Panc1 (cell line): ENCODE measurements at places on chromosomes 13 and 19. TPM values are rescaled to one million over a fixed set of nuclear protein-coding genes. Genes with fewer than 3 reads are reported as not detected.

GRCh38 chr13:41059456-41060081 is 1.7 kb upstream of the WBP4 start:
- no peak for DNase-seq

DNA sequence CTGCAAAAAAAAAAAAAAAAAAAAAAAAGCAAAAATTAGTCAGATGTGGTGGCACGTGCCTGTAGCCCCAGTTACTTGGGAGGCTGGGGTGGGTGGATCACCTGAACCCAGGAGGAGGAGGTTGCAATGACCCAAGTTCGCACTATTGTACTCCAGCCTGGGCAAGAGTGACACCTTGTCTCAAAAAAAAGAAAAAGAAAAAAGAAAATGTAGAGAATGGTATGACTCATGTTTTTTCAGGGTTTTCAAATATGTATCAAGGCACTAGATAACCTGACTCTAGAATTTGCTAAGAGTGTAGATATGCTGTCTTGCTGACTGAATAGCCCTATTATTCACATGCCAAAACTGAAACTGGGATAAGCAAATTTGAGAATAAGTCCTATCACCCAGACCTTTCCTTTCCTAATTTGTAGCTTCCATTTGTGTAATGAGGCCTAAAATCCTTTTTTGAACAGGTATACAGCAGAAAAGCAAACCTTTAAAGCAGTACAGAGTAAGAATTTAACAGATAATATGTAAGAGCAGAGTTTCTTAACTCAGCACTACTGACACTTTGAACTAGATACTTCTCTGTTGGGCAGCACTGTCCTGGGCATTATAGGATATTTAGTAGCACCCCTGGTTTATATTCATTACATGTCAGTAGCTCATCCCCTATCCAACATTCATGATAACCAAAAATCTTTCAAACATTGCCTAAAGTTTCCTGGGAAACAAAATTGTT is 108.6 kb downstream of the ELF1 start:
- no peak for DNase-seq

DNA sequence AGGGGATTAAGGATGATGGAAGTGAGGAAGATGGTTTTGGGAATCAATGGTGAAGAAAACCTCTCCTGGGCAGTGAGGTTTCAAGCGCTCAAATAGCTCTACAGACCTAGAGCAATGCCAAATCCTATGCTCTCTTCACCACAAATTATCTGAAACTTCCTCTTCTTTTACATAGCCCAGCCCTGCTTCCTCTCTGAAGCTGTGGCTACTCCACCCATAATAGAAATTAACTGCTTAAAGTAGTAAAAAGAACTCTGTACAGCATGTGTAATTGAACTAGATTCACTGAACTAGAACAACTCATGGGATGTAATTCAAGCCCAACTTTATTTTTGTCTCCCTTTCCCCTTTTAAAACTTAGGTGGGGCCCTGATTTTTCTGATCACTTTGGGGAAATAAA is 20.4 kb upstream of the IFT88 start:
- DNase-seq: no peak

GRCh38 chr13:46387064-46387851 is at the start of gene RUBCNL:
RUBCNL (minus strand) TSS chr13:46387252; CDS start chr13:46372475, 14,777 bp downstream.
- DNase-seq: no peak

DNA sequence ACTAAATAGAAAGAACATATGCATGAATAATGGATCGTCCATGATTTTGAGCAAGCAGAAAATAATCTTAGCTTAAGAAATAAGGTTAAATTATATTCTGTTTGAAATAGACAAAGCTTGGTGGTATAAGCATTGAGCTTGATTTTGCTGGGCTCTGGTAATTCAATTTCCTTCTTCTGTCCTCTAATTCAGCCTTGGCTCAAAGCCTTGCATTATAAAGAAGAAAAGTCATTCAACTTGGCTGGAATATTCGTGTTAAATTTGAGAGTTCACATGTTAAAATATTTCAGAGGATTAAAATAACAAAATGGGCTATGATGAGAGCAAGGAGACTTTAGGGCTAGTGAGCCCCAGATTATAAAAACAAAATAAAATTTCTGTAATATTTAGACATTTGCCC is 415.4 kb upstream of the PCDH20 start:
- DNase-seq: no peak

DNA sequence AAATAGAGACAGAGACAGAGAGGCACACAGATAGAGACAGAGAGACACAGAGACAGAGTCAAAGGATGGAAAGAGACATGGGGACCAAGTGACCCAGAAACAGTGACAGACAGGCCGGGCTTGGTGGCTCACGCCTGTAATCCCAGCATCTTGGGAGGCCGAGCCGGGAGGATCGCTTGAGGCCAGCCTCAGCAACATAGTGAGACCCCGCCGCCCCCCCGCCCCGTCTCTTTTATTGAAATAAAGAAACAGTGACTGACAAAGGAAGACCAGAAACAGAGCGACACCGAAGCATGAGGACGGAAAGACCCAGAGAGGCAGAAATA is 848 bp upstream of the NECTIN2 start:
- no peak for DNase-seq

- no peak for DNase-seq
Observed at GRCh38 chr13:22399801-22400420, 729.0 kb downstream of the FGF9 start.

GRCh38 chr13:25902891-25903341 is 148.9 kb downstream of the SHISA2 start:
- DNase-seq: no peak

DNA sequence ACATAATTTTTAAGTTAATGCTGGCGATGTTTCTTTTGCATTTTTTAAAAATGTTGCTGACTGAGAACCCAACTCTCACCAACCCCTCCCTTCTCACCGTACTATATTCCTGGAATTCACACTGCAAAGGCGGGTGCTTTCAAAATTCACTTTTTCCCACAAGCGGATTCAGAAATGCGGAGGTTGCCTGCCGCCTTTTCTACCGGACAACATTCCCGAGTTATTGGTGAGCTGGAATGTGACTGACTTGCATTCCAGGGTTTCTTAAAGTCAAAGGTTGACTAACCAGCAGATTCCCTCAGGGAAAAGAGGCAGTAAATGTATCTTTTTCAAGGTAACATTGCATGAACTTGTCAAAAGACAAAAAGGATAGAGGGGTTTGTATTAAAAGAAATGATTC is 113.3 kb downstream of the RAB20 start:
- no peak for DNase-seq

DNA sequence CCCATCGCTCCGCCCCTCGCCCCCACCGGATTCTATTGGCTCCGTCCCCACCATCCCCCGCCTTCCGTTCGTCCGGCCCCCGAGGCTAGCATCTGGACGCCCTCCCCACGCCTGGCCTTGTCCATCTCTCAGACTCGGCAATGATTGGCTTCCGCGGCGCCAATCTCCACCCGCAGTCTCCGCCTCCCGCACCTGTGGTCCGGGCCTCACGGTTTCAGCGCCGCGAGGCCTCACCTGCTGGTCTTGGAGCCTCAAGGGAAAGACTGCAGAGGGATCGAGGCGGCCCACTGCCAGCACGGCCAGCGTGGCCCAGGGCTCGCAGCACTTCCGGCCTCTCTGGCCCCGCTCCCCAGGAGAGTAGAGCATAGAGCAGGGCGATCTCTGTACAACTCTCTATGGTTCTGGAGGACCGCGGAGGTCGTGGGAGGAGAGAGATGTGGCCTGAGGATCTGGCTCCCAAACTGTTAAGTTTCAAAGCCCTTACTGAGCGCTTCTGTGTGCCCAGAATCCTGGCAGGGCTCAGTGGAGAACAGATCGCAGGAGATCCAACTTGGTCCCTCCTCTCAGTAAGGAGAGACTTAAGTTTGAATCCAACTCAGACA is at the start of gene ERCC1:
ERCC1 (minus strand) TSS at position 329 of the 602 bp plus-strand sequence. CDS start 543 bp downstream, outside the sequence.
- no peak for DNase-seq

DNA sequence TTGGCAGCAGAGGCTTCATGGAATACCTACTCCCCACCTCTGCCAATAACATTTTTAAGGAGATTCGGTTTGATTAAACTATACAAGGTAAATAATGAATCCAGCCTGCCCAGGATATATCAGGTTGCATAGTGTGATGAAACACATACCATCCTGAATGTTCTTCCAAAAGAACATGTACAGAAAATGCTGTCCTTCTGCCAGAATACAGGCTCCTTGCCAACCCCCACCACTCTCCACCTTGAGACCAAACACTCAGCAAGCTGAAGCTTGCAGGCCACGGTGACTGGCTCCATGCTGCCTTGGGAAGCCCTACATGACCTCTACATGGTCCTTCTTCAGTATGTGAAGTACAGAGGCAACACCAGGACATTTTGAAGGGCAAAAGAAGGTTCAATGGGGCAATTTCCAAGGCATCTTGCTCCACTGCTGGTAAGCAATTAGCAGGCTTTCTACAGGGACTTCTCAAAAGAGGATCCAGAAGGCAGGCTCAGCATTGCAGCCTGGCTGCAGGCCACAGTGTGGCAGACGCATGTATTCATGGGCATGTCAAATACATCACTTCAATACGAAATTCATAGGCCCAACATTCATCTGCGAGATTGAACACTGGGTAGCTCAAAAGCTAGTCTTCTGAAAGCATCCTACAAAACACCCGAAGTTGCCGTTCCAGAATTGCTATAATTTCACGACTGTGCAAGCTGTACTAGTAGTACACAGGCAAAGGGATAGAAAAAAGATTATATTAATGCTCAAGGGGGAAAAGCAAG is 62.4 kb upstream of the SERP2 start:
- DNase-seq: no peak

- DNase-seq: no peak
Observed at GRCh38 chr19:16920816-16921529, 32.2 kb downstream of the F2RL3 start.

DNA sequence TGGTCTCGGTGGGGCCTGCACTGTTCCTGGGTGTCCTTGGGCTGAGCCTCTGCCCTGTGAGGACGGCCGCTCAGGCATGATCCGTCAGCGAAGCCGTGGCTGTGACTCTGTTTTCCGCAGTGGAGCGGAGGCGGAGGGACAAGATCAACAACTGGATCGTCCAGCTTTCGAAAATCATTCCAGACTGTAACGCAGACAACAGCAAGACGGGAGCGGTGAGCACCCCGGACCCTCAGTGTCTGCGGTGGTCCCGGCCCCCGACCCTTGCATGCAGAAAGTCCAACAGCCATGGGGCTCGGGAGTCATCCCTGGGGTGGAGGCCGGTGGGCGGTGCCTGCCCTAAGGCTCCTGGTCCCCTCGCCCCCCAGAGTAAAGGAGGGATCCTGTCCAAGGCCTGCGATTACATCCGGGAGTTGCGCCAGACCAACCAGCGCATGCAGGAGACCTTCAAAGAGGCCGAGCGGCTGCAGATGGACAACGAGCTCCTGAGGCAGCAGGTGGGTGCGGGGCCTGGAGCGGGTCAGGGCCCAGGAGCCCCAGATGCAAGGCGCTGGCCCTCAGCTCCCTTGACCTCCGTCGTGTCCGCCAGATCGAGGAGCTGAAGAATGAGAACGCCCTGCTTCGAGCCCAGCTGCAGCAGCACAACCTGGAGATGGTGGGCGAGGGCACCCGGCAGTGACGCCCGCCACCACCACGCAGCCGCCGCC is 3.6 kb upstream of the HAMP start:
- no peak for DNase-seq

- DNase-seq: no peak
Observed at GRCh38 chr19:42475366-42475765, 32.6 kb upstream of the CXCL17 start.

DNA sequence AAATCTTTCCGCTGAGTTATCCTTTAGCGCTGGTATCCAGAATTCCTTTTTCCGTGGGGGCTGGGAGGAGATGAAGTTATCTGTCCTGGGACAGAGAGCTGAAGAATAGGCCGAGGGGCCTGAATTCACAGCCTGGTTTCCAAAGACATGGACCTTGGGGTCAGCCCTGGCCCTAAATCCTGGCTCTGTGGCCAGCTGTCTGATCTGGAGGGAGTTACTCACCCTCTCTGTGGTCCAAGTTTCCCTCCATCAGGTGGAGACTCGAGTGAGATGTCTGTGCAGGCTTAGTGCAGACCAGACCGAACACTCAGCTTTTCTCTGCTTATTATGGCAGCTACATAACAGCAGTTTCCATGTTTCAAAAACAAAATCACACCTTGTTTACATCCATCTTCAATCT is 59.6 kb downstream of the CDADC1 start:
- DNase-seq: no peak

- no peak for DNase-seq
Observed at GRCh38 chr13:70107125-70107497, 515 bp upstream of the ATXN8OS start.

GRCh38 chr13:105814902-105815250 is 720.6 kb downstream of the EFNB2 start:
- no peak for DNase-seq

- no peak for DNase-seq
Observed at GRCh38 chr13:94325650-94326049, 153.8 kb downstream of the DCT start.

DNA sequence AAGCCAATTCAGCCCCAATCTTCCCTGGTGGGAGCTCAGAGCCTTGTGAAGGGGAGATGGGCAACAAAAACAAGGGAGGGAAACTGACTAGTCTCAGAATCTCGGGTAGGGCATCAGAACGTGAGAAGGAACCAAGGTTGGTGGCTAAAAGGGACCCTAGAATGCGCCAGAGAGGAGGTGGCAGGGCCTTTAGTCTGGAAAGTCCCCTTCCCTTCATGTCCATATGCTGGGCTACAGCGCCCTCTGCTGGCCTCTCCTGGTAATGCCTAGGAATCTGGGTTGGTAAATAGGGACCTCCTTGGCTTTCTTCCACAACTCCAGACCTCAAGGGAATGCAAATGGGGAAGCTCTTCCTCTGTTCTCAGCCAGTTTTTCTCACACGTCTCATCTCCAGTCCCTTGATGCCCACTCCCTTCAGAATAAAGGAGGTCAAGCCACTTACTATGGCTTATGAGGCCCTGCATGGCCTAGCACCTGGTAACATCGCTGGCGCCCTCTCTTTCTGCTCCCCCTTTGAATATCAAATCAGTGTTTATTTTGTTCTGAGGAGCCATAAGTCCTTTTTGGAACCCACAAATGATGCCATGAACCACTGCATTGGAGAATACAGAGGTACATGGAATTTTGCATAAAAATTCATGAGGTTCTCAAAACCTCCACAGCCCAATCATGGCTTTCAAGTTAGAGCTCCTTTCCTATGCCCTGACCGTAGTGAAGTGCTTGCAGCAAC is 1.4 kb upstream of the CCDC97 start:
- DNase-seq: peak; percentile 68

GRCh38 chr19:49861541-49862378 is 5.6 kb downstream of the PNKP start:
- DNase-seq: no peak

Gene NALCN
- total RNA-seq: 10.9 TPM

Gene SPATA13
- total RNA-seq: 7.9 TPM

Gene SMAD9
- total RNA-seq: 2.4 TPM

Gene RNU6-9
- total RNA-seq: not detected

Gene ZNF112
- 4.3 TPM for total RNA-seq

Gene TNFRSF19
- 0.54 TPM for total RNA-seq

Gene FUZ
- total RNA-seq: 13.9 TPM

Gene UFM1
- total RNA-seq: 34.6 TPM

Gene SHC2
- 6.7 TPM for total RNA-seq

Gene ZNF345
- 3.8 TPM for total RNA-seq

Gene LYL1
- total RNA-seq: 0.23 TPM

Gene ICAM5
- 19.5 TPM for total RNA-seq
